GM23248 (cell line): ENCODE measurements at places on chromosomes 3 and 15. TPM values are rescaled to one million over a fixed set of nuclear protein-coding genes. Genes with fewer than 3 reads are reported as not detected.

The GPR87 gene
- total RNA-seq: 0.22 TPM in 1 of 2 replicates, not detected in the other

The ADAMTSL3 gene
- total RNA-seq: not detected in 2 replicates

The PLSCR4 gene
- 51.2 and 63.4 TPM in 2 replicates for total RNA-seq

- H3K4me3 ChIP-seq: no peak overlapping the region
- no peaks in the 10 kb centered on the region for H3K36me3 ChIP-seq
- H3K27ac ChIP-seq: no peak overlapping the region
- no peak for DNase-seq
- H3K27me3 ChIP-seq: no peaks in the 10 kb centered on the region
These were observed 279.3 kb downstream of the KCNH8 start for GRCh38 chr3:19427422-19428149.

- H3K27ac ChIP-seq: no peak overlapping the region
- no peak overlapping the region for H3K4me3 ChIP-seq
- no peaks in the 10 kb centered on the region for H3K36me3 ChIP-seq
- no peaks in the 10 kb centered on the region for H3K4me1 ChIP-seq
These were observed 3.7 kb upstream of the GRM2 start for GRCh38 chr3:51703068-51703760.

GRCh38 chr3:171372694-171373093, 87.5 kb downstream of the TNIK start:
- no peak overlapping the region for H3K4me3 ChIP-seq
- H3K27ac ChIP-seq: no peak overlapping the region
- H3K36me3 ChIP-seq: no peaks in the 10 kb centered on the region

DNA sequence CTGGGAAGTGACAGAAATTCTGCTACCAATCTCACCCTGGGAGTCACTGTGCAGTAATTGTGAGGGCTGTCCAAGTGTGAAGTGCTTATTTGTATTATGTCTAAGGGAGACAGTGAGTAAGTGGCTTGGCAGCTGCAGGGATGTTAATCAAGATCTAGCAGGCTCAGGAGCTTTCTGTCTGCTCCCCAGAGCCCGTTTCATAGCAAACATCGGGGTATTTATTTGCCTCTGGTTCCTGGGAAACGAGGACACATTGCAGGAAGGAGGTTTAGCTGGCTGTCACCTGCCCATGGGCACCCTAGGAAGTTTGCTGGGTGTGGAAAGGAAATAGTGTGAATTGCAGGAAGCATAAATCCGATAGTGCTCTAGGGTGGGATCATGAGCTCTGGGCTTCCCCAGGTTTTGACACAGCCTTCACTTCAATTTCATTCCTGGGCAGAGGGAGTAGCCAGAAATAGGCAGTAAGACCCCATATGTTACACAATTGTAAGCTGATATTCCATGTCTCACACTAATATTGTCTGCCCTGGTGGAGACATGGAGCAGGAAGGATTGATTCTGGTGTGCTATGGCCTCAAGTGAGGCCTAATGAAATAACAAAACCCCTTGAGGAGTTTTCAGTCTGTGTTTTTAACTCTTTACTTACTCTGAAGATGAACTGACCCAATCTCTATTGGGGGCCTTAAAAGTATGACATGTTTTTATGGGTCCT, 74.1 kb upstream of the MITF start:
- no peaks in the 10 kb centered on the region for H3K36me3 ChIP-seq
- peaks cover 27% of the 10 kb centered on the region for H3K27me3 ChIP-seq
- H3K4me3 ChIP-seq: no peak overlapping the region
- H3K4me1 ChIP-seq: 0 out of 2 replicates have a peak, but pooled peaks cover 8% of the 10 kb centered on the region

DNA sequence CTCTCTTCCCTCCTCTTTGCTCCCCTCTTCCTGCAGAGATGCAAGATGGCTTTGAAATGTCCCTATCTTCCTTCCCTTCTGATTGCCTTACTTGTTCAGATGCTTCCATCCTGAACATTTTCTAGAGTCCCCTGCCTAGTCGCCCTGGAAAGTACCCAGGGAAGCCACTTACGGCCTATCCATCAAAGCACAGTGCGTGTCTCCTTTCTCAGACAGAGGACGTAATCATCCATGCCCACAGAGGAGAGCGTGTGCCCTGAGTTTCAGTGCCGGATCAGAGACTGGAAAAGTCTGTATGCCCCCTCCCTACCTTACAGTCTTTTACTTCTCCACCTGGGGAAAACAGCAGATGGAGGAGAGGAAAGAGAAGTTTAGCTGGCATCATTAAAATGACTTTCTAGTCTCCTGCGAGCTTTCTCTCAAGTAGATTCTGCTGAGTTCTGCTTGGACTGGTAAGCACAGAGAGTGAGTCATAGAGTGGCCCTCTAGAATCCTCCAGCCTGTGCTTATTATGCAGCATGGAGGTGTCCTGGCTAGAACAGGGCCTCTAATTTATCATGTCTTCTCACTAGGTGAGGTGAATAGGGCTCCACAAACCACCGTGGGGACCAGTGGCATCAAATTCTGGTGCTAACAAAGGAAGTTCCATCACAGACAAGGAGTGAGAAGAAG, 114.6 kb downstream of the SLCO3A1 start:
- no peaks in the 10 kb centered on the region for H3K36me3 ChIP-seq
- H3K27ac ChIP-seq: no peak overlapping the region
- H3K4me3 ChIP-seq: no peak overlapping the region
- H3K4me1 ChIP-seq: peaks cover 27% of the 10 kb centered on the region
- no peaks in the 10 kb centered on the region for H3K27me3 ChIP-seq

DNA sequence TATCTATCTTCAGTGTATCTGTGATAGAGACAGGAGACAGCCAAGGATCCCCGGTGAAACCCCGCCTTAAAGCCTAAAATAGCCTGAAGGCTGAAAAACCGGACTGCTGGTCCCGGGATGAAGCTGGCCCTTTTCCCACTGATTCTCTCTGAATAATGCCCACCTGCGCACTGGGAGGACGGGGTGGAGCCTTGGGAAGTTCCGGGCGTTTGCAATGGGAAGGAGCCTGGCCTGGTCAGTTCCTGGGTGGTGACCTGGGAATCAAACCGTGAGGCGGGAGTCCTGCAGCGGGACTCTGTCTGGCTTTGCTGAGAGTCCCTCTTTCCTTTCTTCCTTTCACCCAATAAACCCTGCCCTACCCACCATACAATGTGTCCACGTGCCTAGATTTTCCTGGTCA, 157.9 kb downstream of the C3orf38 start:
- DNase-seq: no peak
- H3K27ac ChIP-seq: no peak overlapping the region
- no peaks in the 10 kb centered on the region for H3K4me1 ChIP-seq
- no peaks in the 10 kb centered on the region for H3K27me3 ChIP-seq
- no peaks in the 10 kb centered on the region for H3K36me3 ChIP-seq
- H3K4me3 ChIP-seq: no peak overlapping the region

DNA sequence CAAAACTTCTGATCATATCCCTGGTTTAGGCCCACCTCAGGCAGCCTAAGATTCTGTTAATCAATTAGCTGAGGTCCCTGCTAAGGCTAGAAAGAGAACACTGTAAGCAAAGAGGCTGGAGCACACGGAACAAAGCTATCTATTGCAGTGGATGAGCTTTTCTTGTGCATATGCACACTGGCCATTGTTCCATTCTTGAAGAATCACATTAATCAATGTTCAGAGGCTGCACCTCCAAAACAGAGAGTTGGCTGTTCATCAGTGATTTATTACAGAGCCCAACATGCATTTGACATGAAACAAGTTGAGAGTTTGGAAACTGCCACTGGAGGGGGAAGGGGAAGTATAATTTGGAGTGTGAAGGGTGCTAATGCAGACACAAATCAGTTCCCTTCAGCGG, 873.0 kb downstream of the ROBO1 start:
- no peak overlapping the region for H3K4me3 ChIP-seq
- no peak overlapping the region for H3K27ac ChIP-seq
- no peaks in the 10 kb centered on the region for H3K36me3 ChIP-seq
- no peak for DNase-seq
